ENCODE measurements at places on chromosomes 7 and 10.

DNA sequence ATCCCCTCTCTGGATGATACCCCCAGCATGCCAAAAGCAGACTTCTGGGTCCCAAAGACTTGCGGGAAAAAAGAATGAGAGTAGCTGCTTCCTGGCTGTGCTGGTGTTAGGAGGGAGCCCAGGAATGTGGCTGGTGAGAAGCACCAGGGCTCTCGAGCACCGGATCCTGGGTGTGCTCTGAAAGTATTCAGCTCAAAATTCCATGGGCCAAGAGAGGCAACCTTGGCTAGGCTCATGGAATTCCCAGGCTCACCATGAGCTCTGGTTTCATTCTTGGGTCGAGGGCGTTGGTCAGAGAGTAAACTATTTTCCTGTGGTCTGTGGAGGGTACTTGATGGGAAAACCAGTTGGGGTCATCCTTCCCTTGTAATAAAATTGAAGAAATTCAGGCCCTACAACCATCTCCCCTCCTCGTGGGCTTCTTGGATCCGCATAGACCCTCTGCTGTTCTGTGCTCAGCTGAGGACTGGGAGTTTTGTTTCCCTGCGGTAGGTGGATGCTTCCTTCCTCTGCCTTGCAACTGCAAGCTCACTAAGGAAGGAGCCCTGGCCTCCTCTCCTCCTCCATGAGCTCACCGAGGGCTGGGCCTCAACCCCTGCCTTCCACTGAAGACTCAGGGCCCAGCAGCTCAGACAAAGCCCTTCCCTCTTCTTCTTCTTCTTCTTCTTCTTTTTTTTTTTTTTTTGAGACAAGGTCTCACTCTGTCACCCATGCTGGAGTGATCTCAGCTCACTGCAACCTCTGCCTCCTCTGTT lies 34.5 kb upstream of the AQP1 start:
- no peak for DNase-seq

DNA sequence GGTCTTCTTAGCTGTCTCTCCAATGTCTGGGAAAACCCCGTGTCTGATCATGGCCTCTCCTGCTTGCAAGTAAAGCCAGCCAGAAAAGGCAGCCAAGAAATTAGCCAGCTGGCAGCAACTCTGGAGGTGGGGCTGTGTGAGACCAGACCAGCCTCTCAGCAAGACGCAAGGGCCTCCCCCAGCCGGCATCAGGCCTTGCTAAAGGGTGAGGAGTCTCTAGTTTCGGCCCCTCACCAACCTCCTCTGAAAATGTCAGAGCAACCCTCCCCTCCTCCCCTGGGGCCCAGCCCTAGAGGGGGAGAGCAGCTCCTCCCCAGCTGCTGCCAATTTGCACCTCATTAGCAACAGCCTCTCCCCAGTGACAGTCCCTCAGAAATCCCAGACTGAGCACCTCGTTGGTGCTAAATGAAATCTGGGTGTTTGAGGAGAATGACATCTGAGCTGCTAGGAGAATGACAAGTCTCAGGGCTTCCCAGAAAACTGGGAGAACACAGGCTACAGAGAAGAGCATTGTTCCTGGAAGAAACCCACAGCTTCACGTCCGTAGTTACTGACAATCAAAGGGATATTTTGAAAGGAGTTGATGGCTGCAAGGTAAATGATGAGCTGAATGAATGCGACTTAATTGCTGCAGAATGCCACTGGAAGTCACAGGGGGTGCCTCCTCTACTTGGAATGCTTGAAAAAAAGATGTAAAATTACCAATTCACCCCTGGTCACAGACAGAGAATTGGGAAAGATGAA lies 25.9 kb downstream of the DGKI start:
- DNase-seq = peak; percentile 89

GRCh38 chr10:63812501-63812900 lies 291.3 kb downstream of the REEP3 start:
- no peak for DNase-seq

- DNase-seq = no peak
Observed at GRCh38 chr7:151586531-151587260, 67.0 kb upstream of the RHEB start.

- DNase-seq = no peak
Observed at GRCh38 chr10:110168601-110169481, 38.6 kb upstream of the MXI1 start.
